ENCODE measurements at places on chromosomes 2 and 18. TPM values are rescaled to one million over a fixed set of nuclear protein-coding genes. Genes with fewer than 3 reads are reported as not detected.

POTEI gene
- polyA plus RNA-seq = not detected

ASXL3 gene
- 0.16 TPM for polyA plus RNA-seq

CAPN14 gene
- polyA plus RNA-seq = 0.10 TPM

SLC9A4 gene
- polyA plus RNA-seq = not detected

UGT1A7 gene
- polyA plus RNA-seq = 0.33 TPM

AAMP gene
- 89.0 TPM for polyA plus RNA-seq

CD8A gene
- polyA plus RNA-seq = 2.2 TPM

DSG1 gene
- polyA plus RNA-seq = not detected

GALNT1 gene
- 9.7 TPM for polyA plus RNA-seq

IL36A gene
- not detected for polyA plus RNA-seq

GMPPA gene
- polyA plus RNA-seq = 38.5 TPM

ARHGAP25 gene
- 15.4 TPM for polyA plus RNA-seq

CD207 gene
- 0.10 TPM for polyA plus RNA-seq

HIBCH gene
- polyA plus RNA-seq = 29.2 TPM

UGT1A10 gene
- polyA plus RNA-seq = not detected

EGR4 gene
- polyA plus RNA-seq = 0.20 TPM

GREB1L gene
- polyA plus RNA-seq = 1.5 TPM

CRYGC gene
- not detected for polyA plus RNA-seq

UBE2F gene
- 26.8 TPM for polyA plus RNA-seq

KHK gene
- 4.9 TPM for polyA plus RNA-seq

XDH gene
- polyA plus RNA-seq = not detected

MAPK4 gene
- polyA plus RNA-seq = 128 TPM

NYAP2 gene
- 0.07 TPM for polyA plus RNA-seq

BBS5 gene
- 15.7 TPM for polyA plus RNA-seq

IL36RN gene
- polyA plus RNA-seq = not detected

CPO gene
- polyA plus RNA-seq = 1.2 TPM

GALNT14 gene
- polyA plus RNA-seq = 1.6 TPM

RETSAT gene
- polyA plus RNA-seq = 209 TPM

CELF4 gene
- polyA plus RNA-seq = 3.9 TPM

MYOM1 gene
- 5.9 TPM for polyA plus RNA-seq

NXPH2 gene
- polyA plus RNA-seq = not detected

RNF25 gene
- polyA plus RNA-seq = 58.4 TPM

MREG gene
- 3.1 TPM for polyA plus RNA-seq

TFCP2L1 gene
- polyA plus RNA-seq = 0.17 TPM

NFU1 gene
- 85.8 TPM for polyA plus RNA-seq

FHOD3 gene
- polyA plus RNA-seq = 68.7 TPM

RGPD6 gene
- polyA plus RNA-seq = 13.5 TPM
